ENCODE measurements at places on chromosomes 1 and 21.

GRCh38 chr1:220901881-220902280 is 22.6 kb downstream of the HLX start:
- DNase-seq = no peak

GRCh38 chr1:246215510-246215903 is 291.6 kb downstream of the SMYD3 start:
- no peak for DNase-seq

GRCh38 chr1:9078015-9078751 is 8.7 kb upstream of the SLC2A5 start:
- no peak for DNase-seq

- no peak for DNase-seq
Observed at GRCh38 chr1:209746451-209747165, 9.2 kb upstream of the TRAF3IP3 start.

GRCh38 chr1:163069655-163070277 is 605 bp downstream of the RGS4 start:
- no peak for DNase-seq

DNA sequence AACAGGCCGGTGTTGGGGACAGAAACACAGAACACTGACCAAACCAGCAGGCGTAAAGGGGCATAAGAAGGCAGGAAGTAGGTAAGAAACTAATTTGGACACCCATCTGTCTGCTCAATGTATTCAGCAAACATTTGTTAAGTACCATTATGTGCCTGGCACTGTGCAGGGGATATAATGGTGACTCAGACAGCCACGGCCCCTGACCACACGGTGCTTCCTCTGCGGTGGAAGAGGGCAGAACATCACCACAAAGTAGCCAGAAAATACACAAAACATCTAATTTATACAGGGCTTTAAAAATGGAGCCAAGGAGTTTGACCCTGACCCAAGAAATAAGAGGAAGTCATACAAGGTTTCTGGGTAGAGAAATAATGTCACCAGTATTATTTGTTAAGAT is 12.9 kb downstream of the DNAJC11 start:
- no peak for DNase-seq

- no peak for DNase-seq
Observed at GRCh38 chr1:153962088-153963029, 978 bp downstream of the SLC39A1 start.

DNA sequence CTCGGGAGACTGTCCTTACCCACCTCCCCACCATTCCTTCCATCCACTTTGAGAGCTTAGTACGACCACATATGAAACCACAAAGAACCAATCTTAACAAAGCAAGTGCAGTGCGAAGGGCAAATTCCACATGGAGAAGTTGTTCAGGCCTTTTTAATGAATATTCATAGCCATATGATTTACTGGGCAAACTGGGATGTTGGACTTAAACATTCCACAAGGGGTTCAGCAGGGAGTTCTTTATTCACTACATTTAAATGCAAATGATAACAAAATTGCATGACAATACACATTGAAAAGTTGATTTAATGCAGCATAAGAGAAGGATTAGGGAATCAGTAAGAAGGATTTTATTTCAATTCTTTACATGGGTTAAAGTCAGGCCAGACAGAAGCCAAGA is 14.7 kb downstream of the NMNAT2 start:
- no peak for DNase-seq

GRCh38 chr1:94636100-94636499 is 94.5 kb upstream of the F3 start:
- no peak for DNase-seq

GRCh38 chr1:153371231-153371630 is 4.2 kb downstream of the S100A12 start:
- DNase-seq = no peak

- DNase-seq = no peak
Observed at GRCh38 chr1:198530953-198531352, 9.5 kb downstream of the ATP6V1G3 start.

DNA sequence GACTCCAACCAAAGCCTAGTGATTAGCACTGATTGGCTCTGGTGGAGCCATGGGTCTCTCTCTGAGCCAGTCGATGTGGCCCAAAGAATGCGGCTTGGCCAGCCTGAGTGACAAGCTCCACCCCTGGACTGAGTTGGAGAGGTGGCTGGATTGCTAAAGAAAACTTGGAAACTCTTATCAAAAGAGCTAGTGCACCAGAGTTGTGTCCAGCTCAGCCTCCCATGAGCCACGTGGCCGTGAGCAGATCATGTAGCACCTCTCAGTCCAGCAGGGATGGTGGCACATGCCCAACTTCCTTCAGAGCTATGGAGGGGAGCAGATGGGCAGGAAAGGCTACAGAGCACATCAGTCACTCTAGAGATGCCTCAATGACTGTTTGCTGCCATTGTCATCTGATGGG is 142.8 kb upstream of the VAMP3 start:
- no peak for DNase-seq

- DNase-seq = no peak
Observed at GRCh38 chr1:65772607-65773006, 20.1 kb upstream of the PDE4B start.
